ENCODE measurements at places on chromosomes 1 and 21. TPM values are rescaled to one million over a fixed set of nuclear protein-coding genes. Genes with fewer than 3 reads are reported as not detected.

MIXL1 gene
- not detected for total RNA-seq

PTAFR gene
- total RNA-seq: not detected

VPS72 gene
- 87.3 TPM for total RNA-seq

RBM11 gene
- total RNA-seq: 1.3 TPM

ADORA1 gene
- 0.94 TPM for total RNA-seq

CCDC190 gene
- total RNA-seq: not detected

ZNF695 gene
- total RNA-seq: 6.1 TPM

HEYL gene
- 0.10 TPM for total RNA-seq

TEX38 gene
- not detected for total RNA-seq

MANEAL gene
- total RNA-seq: 8.8 TPM

RSPH1 gene
- not detected for total RNA-seq

ABCG1 gene
- 1.9 TPM for total RNA-seq

SNRPE gene
- 265 TPM for total RNA-seq

SLC1A7 gene
- total RNA-seq: not detected

TRIM58 gene
- total RNA-seq: 10.8 TPM

ACKR1 gene
- not detected for total RNA-seq

CLIC6 gene
- total RNA-seq: not detected

PRR9 gene
- total RNA-seq: 1.0 TPM

CCDC17 gene
- not detected for total RNA-seq

IGSF9 gene
- total RNA-seq: not detected

TTC22 gene
- total RNA-seq: not detected

FCRL6 gene
- not detected for total RNA-seq

HPCA gene
- total RNA-seq: not detected

NGF gene
- 1.3 TPM for total RNA-seq

ESRRG gene
- total RNA-seq: not detected

TMPRSS15 gene
- 0.20 TPM for total RNA-seq

SAMSN1 gene
- total RNA-seq: not detected

TMEM200B gene
- 17.9 TPM for total RNA-seq

DCDC2B gene
- not detected for total RNA-seq

NUDT4B gene
- total RNA-seq: 60.8 TPM

CTSS gene
- not detected for total RNA-seq

SLFNL1 gene
- not detected for total RNA-seq

TIMM17A gene
- total RNA-seq: 105 TPM

SYNC gene
- total RNA-seq: 50.0 TPM

RPTN gene
- total RNA-seq: not detected

EDN2 gene
- total RNA-seq: 3.0 TPM

FCN3 gene
- total RNA-seq: not detected

CITED4 gene
- 45.3 TPM for total RNA-seq

CLDN14 gene
- not detected for total RNA-seq

DIRAS3 gene
- total RNA-seq: not detected

ZNF648 gene
- total RNA-seq: not detected

P3H1 gene
- 32.4 TPM for total RNA-seq

NADK gene
- total RNA-seq: 61.4 TPM

AADACL3 gene
- total RNA-seq: not detected

CADM3 gene
- total RNA-seq: not detected

RAP1GAP gene
- total RNA-seq: 0.22 TPM

IGSF5 gene
- total RNA-seq: not detected

WNT2B gene
- total RNA-seq: 12.0 TPM

CFHR4 gene
- not detected for total RNA-seq

RGSL1 gene
- not detected for total RNA-seq

Data from MG63 (cell line).